Panc1 (cell line): ENCODE measurements at places on chromosomes 12 and 14. TPM values are rescaled to one million over a fixed set of nuclear protein-coding genes. Genes with fewer than 3 reads are reported as not detected.

Gene OR6C6
- not detected for total RNA-seq

Gene AQP5
- 0.72 TPM for total RNA-seq

Gene DCN
- 1.9 TPM for total RNA-seq

Gene SYT10
- not detected for total RNA-seq

Gene WNT1
- total RNA-seq, result not detected

Gene GDF3
- not detected for total RNA-seq

Gene NRL
- 1.4 TPM for total RNA-seq

Gene CLEC1B
- total RNA-seq, result not detected

Gene DPY19L2
- 6.6 TPM for total RNA-seq

Gene LYZ
- 1.1 TPM for total RNA-seq

Gene LRP6
- 22.0 TPM for total RNA-seq

DNA sequence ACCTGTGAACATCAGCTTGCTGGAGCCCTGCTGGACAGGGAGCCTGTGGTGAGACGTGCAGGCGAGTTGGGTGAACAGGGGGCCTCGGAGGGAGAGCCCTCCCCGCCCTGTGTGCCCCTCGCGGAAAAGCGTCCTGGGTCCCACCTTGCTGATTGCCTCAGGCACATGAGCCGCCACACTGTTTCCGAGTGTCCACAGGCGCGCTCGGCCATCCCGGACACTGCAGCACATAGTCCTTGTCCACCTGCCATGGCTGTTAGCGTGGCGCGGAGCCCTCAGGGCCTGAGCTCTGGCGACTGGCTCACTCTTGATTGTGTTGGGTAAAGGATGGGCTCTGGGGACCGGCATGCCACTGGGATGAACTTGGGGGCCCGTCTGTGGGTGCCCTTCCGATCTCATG lies 40.0 kb downstream of the PACS2 start:
- no peaks in the 10 kb centered on the region for H3K4me1 ChIP-seq
- no peak overlapping the region for H3K27ac ChIP-seq
- H3K4me3 ChIP-seq, result no peak overlapping the region

- no peak overlapping the region for H3K4me3 ChIP-seq
- no peaks in the 10 kb centered on the region for H3K27me3 ChIP-seq
- H3K27ac ChIP-seq, result peak overlapping the region; percentile 54
- no peaks in the 10 kb centered on the region for H3K36me3 ChIP-seq
- DNase-seq, result no peak
Observed at GRCh38 chr14:99593971-99594841, 9.8 kb downstream of the CCDC85C start.

GRCh38 chr14:33676135-33676566 lies 274.7 kb downstream of the EGLN3 start:
- H3K4me3 ChIP-seq, result no peak overlapping the region
- H3K27me3 ChIP-seq, result no peaks in the 10 kb centered on the region
- no peaks in the 10 kb centered on the region for H3K4me1 ChIP-seq
- no peak for DNase-seq
- no peak overlapping the region for H3K27ac ChIP-seq
- H3K36me3 ChIP-seq, result no peaks in the 10 kb centered on the region

GRCh38 chr12:102811110-102811737 lies 105.8 kb downstream of the PAH start:
- no peaks in the 10 kb centered on the region for H3K36me3 ChIP-seq
- peak; percentile 2 for DNase-seq
- no peaks in the 10 kb centered on the region for H3K4me1 ChIP-seq
- no peak overlapping the region for H3K27ac ChIP-seq

GRCh38 chr14:76314521-76315034 lies 61.4 kb upstream of the ESRRB start:
- H3K4me3 ChIP-seq, result no peak overlapping the region
- H3K27ac ChIP-seq, result no peak overlapping the region
- no peak for DNase-seq
- no peaks in the 10 kb centered on the region for H3K36me3 ChIP-seq
- H3K4me1 ChIP-seq, result no peaks in the 10 kb centered on the region

GRCh38 chr14:22280497-22281316 lies 308.3 kb downstream of the DAD1 start:
- H3K4me1 ChIP-seq, result no peaks in the 10 kb centered on the region
- H3K36me3 ChIP-seq, result no peaks in the 10 kb centered on the region
- no peak overlapping the region for H3K4me3 ChIP-seq
- peaks cover 2% of the 10 kb centered on the region; the same call in 1 of the 2 replicates for H3K27me3 ChIP-seq
- DNase-seq, result no peak
- no peak overlapping the region for H3K27ac ChIP-seq

DNA sequence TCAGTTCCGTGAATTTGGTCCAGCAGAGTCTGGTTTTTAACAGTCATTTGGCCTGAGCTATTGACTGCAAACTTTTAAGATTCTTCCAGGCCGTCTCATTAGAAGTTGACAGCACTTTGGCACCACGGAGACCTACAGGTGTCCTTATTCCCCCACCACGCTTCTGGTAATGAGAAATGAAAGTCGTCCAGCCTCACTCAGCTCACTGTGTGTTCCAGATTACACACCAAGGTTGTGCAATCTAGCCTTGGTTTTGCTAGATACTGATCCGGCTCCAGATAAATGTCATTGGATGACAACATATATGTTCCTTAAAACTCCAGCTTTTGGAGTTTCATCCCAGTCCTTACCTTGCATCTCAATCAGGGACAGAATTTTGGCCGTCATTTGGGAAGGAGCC lies 210.4 kb downstream of the CHST11 start:
- H3K27me3 ChIP-seq, result no peaks in the 10 kb centered on the region
- no peak for DNase-seq
- no peaks in the 10 kb centered on the region for H3K36me3 ChIP-seq
- peaks cover 14% of the 10 kb centered on the region for H3K4me1 ChIP-seq
- no peak overlapping the region for H3K4me3 ChIP-seq

DNA sequence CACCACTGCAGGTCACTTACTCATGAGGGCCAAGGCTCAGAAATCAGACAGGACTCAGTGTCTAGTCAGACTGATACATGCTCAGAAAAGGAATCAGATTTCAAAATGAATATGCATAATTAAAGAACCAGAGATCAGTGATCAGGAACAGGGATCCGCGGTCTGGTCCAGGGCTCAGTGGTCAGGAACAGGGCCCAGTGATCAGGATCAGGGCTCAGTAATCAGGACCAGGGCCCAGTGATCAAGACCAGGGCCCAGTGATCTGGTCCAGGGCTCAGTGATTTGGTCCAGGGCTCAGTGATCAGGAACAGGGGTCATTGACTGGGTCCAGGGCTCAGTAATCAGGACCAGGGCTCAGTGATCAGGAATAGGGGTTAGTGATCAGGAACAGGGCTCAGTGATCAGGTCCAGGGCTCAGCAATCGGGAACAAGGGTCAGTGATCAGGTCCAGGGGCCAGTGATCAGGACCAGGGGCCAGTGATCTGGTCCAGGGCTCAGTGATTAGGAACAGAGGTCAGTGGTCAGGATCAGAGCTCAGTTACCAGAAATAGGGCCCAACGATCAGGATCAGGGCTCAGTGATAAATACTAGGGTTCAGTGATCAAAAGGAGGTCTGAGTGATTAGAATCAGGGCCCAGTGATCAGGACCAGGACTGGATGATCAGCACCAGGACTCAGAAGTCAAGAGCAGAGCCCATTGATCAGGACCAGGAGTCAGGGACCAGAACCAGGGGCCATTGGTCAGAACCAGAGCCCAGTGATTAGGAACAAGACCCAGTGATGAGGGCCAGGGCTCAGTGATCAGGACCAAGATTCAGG lies 175.3 kb downstream of the TMEM121 start:
- no peaks in the 10 kb centered on the region for H3K27me3 ChIP-seq
- no peak overlapping the region for H3K27ac ChIP-seq
- H3K4me3 ChIP-seq, result no peak overlapping the region
- no peaks in the 10 kb centered on the region for H3K36me3 ChIP-seq
- no peak for DNase-seq
- no peaks in the 10 kb centered on the region for H3K4me1 ChIP-seq

DNA sequence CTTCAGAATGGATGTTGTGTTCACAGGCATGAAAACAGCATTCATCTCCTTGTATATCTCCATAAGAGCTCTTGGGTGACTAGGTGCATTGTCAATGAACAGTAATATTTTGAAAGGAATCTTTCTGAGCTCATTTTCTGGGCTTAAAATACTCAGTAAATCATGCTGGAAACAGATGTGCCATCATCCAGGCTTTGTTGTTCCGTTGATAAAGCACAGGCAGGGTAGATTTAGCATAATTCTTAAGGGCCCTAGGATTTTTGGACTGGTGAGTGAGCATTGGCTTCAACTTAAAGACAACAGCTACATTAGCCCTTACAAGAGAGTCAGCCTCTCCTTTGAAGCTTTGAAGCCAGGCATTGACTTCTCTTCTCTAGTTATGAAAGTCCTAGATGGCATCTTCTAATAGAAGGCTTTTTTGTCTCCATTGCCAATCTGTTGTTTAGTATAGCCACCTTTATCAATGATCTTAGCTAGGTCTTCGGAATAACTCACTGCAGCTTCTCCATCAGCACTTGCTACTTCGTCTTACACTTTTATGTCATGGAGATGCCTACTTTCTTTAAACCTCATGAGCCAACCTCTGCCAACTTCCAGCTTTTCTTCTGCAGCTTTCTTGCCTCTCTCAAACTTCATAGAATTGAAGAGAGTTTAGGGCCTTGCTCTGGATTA lies 79.6 kb upstream of the PSMA6 start:
- peaks cover 4% of the 10 kb centered on the region; the same call in 1 of the 2 replicates for H3K4me1 ChIP-seq
- no peaks in the 10 kb centered on the region; the same call in 1 of the 2 replicates for H3K36me3 ChIP-seq
- H3K27ac ChIP-seq, result no peak overlapping the region
- no peak for DNase-seq
- no peaks in the 10 kb centered on the region for H3K27me3 ChIP-seq

- DNase-seq, result no peak
- H3K27ac ChIP-seq, result no peak overlapping the region
- no peaks in the 10 kb centered on the region for H3K27me3 ChIP-seq
Observed at GRCh38 chr12:122354958-122355641, 67.4 kb downstream of the CLIP1 start.

DNA sequence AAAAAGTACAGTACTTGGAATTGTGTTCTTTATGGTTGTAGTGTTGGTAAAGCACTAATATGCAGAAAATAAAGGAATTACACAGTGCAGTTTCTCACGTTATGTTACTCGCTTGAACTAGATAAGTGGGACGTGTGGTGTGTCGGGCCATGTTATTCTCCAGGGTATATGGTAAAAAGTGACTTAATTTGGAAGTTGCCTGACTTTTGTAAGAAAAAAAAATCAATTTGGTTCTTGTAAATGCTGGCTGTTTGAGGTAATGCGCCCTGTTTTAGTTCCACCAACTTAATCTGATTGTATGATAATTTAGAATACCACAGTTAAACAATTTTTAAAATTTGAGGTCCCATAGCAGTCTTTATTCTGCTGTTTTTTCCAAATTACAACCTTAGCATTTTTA lies 4.1 kb downstream of the ARF6 start:
- H3K36me3 ChIP-seq, result peaks cover 7% of the 10 kb centered on the region
- peak overlapping the region; percentile 80 for H3K4me3 ChIP-seq
- DNase-seq, result no peak

GRCh38 chr12:105555556-105556295 lies 225.2 kb downstream of the C12orf75 start:
- no peak overlapping the region for H3K4me3 ChIP-seq
- no peak for DNase-seq
- H3K27me3 ChIP-seq, result no peaks in the 10 kb centered on the region
- 0 out of 2 replicates have a peak overlapping the region, but pooled peaks have one; percentile 24 for H3K27ac ChIP-seq
- 0 out of 2 replicates have a peak, but pooled peaks cover 2% of the 10 kb centered on the region for H3K4me1 ChIP-seq

DNA sequence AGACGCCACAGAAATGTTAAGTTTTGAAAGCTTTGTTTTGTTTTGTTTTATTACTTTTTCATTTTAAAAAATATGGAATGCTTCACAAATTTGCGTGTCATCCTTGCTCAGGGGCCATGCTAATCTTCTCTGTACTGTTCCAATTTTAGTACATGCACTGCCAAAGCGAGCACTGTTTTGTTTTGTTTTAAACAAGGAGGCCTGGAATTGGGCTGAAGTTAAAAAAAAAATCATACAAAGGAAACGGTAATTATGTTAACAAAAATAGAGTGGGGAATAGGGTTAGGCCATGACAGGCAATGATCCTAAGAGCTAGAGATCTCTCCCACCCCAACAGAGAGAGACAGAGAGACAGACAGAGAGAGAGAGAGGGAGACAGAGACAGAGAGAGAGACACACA lies 57.0 kb downstream of the ZFP36L1 start:
- DNase-seq, result no peak
- H3K4me3 ChIP-seq, result no peak overlapping the region
- H3K27me3 ChIP-seq, result no peaks in the 10 kb centered on the region
- no peaks in the 10 kb centered on the region for H3K36me3 ChIP-seq

GRCh38 chr14:96849733-96850132 lies 52.6 kb downstream of the VRK1 start:
- no peak overlapping the region for H3K27ac ChIP-seq
- no peak overlapping the region for H3K4me3 ChIP-seq
- no peaks in the 10 kb centered on the region for H3K4me1 ChIP-seq

GRCh38 chr14:79090641-79091180 lies 920.5 kb downstream of the NRXN3 start:
- no peaks in the 10 kb centered on the region for H3K27me3 ChIP-seq
- no peaks in the 10 kb centered on the region for H3K36me3 ChIP-seq
- DNase-seq, result no peak
- H3K27ac ChIP-seq, result no peak overlapping the region
- H3K4me3 ChIP-seq, result no peak overlapping the region
- no peaks in the 10 kb centered on the region for H3K4me1 ChIP-seq

DNA sequence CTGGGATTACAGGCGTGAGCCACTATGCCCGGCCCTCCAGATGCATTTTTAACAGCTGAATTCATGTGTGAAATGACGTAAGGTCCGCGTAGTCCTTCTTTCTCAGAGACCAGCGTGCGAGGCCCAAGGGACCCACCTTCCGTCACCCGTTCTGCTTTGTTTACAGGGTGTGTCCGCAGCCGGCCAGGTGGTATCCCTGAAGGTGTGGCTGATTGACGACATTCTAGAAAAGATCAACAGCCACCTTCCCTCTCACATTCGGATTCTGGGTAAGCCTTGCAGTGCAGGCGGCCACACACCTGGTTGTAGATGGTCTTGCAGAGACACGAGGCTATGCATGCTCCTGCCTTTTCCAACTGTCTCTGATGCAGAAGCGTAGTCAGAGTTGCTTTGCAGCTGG lies 9.9 kb downstream of the PUS1 start:
- no peak for DNase-seq
- no peaks in the 10 kb centered on the region for H3K27me3 ChIP-seq
- no peak overlapping the region for H3K27ac ChIP-seq
- 0 out of 2 replicates have a peak, but pooled peaks cover 2% of the 10 kb centered on the region for H3K36me3 ChIP-seq
- H3K4me1 ChIP-seq, result no peaks in the 10 kb centered on the region

GRCh38 chr12:59736786-59737185 lies 141.0 kb downstream of the SLC16A7 start:
- no peaks in the 10 kb centered on the region for H3K4me1 ChIP-seq
- no peak overlapping the region for H3K27ac ChIP-seq
- H3K36me3 ChIP-seq, result no peaks in the 10 kb centered on the region
- H3K27me3 ChIP-seq, result no peaks in the 10 kb centered on the region
- DNase-seq, result no peak
